MM.1S (cell line): ENCODE measurements at places on chromosomes 16 and 17.

GRCh38 chr16:55444754-55445485, 34.1 kb upstream of the MMP2 start:
- no peak overlapping the region for H3K4me3 ChIP-seq
- no peaks in the 10 kb centered on the region for H3K36me3 ChIP-seq
- no peak for DNase-seq
- H3K27ac ChIP-seq: no peak overlapping the region
- no peaks in the 10 kb centered on the region for H3K27me3 ChIP-seq

GRCh38 chr16:74558873-74559272, 48.0 kb downstream of the GLG1 start:
- no peak overlapping the region for H3K27ac ChIP-seq
- no peak overlapping the region for H3K4me3 ChIP-seq
- H3K4me1 ChIP-seq: no peaks in the 10 kb centered on the region
- H3K27me3 ChIP-seq: no peaks in the 10 kb centered on the region
- DNase-seq: no peak
- no peaks in the 10 kb centered on the region for H3K36me3 ChIP-seq

DNA sequence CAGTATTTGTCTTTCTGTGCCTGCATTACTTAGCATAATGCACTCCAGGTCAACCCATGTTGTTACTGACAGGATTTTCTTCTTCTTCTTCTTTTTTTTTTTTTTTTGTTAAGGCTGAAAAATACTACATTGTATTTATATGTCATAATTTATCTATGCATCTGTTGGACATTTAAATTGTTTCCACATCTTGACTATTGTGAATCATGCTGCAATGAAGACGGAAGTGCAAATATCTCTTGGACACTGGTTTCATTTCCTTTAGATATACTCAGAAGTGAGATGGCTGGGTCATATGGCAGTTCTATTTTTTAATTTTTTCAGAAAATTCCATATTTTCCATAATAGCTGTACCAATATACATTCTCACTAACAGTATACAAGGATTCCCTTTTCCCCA, 272.7 kb upstream of the PMFBP1 start:
- no peak for DNase-seq
- no peaks in the 10 kb centered on the region for H3K27me3 ChIP-seq
- H3K27ac ChIP-seq: no peak overlapping the region

GRCh38 chr17:74252211-74252610, 21.8 kb upstream of the DNAI2 start:
- no peaks in the 10 kb centered on the region for H3K4me1 ChIP-seq
- no peak overlapping the region for H3K4me3 ChIP-seq
- no peak overlapping the region for H3K27ac ChIP-seq
- peaks cover 85% of the 10 kb centered on the region for H3K27me3 ChIP-seq
- no peaks in the 10 kb centered on the region for H3K36me3 ChIP-seq

- H3K4me3 ChIP-seq: no peak overlapping the region
- no peaks in the 10 kb centered on the region for H3K36me3 ChIP-seq
- H3K27me3 ChIP-seq: no peaks in the 10 kb centered on the region
- no peaks in the 10 kb centered on the region for H3K4me1 ChIP-seq
- DNase-seq: peak; percentile 58
Observed at GRCh38 chr16:84738255-84739038, 38.6 kb downstream of the USP10 start.

- H3K36me3 ChIP-seq: no peaks in the 10 kb centered on the region
- peaks cover 88% of the 10 kb centered on the region for H3K27me3 ChIP-seq
- H3K4me3 ChIP-seq: no peak overlapping the region
- H3K27ac ChIP-seq: no peak overlapping the region
- no peaks in the 10 kb centered on the region for H3K4me1 ChIP-seq
Observed at GRCh38 chr17:79720705-79721292, 9.9 kb upstream of the ENPP7 start.

DNA sequence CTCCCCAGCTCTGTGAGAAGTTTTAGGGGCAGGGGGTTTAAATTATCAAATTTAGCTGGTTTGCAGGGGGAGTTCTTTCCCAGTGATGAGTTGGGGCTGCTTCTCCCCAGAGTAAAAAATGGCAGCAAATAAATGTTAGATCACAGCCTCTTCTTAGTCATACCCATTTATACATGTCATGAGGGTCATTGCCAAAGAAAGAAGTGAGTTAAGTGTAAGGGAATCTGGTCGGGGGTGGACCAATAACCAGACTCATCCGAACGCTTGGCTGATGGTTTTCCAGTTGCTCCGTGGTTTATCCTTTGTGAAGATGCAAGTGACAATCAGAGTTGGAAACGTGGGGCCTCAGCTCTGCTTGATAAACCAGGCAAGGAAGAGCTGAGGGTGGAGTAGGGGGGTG, 87.1 kb downstream of the PLXDC1 start:
- no peak for DNase-seq
- H3K27ac ChIP-seq: no peak overlapping the region
- H3K36me3 ChIP-seq: no peaks in the 10 kb centered on the region
- no peaks in the 10 kb centered on the region for H3K27me3 ChIP-seq

DNA sequence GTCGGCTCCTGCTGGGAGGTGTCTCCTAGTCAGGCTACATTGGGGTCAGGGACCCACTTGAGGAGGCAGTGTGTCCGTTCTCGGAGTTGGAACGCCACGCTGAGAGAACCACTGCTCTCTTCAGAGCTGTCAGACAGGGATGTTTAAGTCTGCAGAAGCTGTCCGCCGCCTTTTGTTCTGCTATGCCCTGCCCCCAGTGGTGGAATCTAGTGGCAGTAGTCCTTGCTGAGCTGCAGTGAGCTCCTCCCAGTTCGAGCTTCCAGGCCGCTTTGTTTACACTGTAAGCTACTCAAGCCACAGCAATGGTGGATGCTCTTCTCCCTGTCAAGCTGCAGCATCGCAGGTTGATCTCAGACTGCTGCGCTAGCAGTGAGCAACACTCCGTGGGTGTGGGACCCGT, 36.0 kb downstream of the ITFG1 start:
- no peaks in the 10 kb centered on the region for H3K27me3 ChIP-seq
- no peak overlapping the region for H3K27ac ChIP-seq
- no peak for DNase-seq
- H3K4me1 ChIP-seq: no peaks in the 10 kb centered on the region

- H3K36me3 ChIP-seq: no peaks in the 10 kb centered on the region
- no peak for DNase-seq
- H3K4me1 ChIP-seq: no peaks in the 10 kb centered on the region
- no peak overlapping the region for H3K4me3 ChIP-seq
Observed at GRCh38 chr17:48642843-48643696, 16.9 kb upstream of the HOXB9 start.

DNA sequence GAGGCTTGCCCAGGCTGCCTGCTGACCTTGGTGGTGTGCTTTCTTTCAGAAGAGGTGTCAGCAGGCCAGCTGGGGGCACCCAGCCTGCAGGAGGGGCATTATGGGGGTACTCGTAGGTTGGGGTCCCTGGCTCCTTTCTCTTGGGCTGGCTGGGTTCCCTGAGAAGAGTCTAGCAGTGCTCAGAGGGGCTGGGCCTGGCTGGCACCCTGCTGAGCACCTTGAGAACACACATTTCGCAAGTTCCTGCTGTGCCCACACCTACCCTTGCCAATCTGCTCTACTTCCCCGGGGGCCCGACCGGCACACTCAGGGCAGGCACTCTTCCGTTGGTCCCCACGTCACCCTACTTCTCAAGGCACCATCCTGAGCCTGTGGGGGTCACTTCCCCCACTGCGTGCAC, 5.1 kb downstream of the CEMP1 start:
- no peaks in the 10 kb centered on the region for H3K36me3 ChIP-seq
- no peaks in the 10 kb centered on the region for H3K27me3 ChIP-seq
- DNase-seq: no peak
- no peak overlapping the region for H3K4me3 ChIP-seq

DNA sequence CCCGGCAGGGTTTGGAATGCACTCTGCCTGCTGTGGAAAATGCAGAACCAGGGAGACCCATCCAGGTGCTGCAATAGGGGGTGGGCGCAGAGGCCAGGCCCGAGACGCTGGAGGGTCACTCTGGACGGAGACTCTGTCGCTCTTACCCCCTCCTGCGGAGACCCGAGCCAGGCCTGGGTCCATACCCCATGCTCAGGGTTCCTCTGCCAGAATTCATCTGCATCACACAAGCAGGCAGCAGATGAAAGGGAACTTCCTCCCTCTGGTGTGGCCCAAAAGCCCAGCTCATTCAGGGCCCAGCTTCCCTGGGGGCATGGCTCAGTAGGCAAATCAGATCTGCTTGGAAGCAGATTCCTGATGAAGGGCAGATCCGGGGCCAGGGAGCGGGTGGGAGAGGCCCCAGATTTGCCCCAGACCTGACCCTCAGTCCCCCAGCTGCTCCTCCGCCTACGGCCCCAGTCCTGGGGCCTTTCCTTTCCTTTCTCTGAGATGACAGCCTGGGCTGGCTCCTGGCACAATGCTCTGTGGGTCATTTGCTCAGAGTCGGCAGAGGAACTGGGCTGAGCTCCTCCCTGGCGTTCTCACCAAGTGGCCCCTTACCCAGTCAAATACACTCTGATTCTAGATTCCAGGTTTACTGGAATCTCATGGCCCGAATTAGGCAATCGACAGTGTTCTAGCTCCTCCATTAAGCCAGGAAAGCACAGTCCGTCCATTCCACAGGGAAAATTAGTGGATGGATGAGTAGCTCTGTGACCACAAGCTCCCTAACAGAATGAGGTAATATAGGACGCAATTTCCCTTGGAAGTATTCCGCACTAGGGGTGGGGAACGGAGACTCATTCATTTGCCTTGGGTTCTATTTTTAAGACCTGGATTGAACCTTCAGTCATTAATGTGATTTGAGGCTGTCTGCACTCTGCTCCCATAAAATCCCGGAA, 19.1 kb upstream of the RASD1 start:
- no peak overlapping the region for H3K4me3 ChIP-seq
- H3K27ac ChIP-seq: no peak overlapping the region
- H3K27me3 ChIP-seq: no peaks in the 10 kb centered on the region
- no peak for DNase-seq

- no peak overlapping the region for H3K4me3 ChIP-seq
- H3K27me3 ChIP-seq: no peaks in the 10 kb centered on the region
- no peaks in the 10 kb centered on the region for H3K36me3 ChIP-seq
- H3K4me1 ChIP-seq: no peaks in the 10 kb centered on the region
- DNase-seq: no peak
Observed at GRCh38 chr16:29857133-29857760, 5.8 kb downstream of the CDIPT start.

DNA sequence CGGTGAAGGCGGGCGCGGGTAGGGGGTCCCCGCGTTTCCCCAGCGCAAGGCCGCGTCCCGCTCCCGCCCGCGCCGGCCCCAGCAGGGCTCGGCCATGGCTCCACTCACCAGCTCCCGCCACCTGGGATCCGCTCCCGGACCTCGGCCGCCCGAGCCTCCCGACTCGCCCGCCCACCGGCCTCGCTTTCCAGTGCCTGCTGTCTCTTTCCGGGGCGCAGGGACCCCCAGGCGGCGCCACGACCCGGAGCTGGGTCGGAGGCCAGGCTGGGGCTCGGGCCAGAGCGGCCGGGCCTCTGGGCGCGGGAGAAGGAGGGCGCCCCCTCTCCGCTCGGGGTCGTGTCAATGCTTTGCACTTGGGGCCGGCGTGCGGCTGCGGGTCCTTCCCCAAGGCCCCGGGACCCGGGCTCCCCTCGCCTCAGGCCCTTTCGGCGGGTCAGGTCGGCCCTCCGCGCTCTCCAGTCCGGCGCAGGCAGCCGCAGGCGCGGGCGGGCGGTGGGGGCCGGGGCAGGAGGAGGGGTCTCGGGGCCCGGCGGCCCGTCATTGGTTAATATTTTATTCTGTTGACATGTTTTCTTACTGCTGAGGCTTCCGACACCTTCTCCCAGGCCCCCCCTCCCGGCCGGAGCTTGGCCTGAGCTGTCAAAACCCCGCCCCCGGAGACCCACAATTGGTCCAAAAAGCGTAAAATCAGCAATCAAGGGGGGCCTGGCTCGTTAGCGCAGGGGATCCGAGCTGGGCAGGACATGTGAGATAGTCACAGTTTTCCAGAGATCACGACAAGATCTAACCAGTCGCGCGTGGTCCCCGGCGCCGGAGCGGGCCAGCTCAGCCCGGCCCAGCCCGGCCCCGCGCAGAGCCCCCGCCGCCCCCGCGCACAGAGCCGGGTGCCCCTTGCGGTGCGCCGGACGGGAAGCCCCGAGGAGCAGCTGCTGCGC, at the start of gene TBX2:
TSS of gene TBX2 (plus strand) at position 713 of the 935 bp plus-strand sequence. CDS start 334 bp downstream, outside the sequence.
- DNase-seq: peak; percentile 72
- peak within 1 kb of the TSS; percentile 61 for H3K4me3 ChIP-seq
- H3K4me1 ChIP-seq: peaks cover 8% of the 10 kb centered on the region
